GM23248 (cell line): ENCODE measurements at places on chromosomes 6 and 20. TPM values are rescaled to one million over a fixed set of nuclear protein-coding genes. Genes with fewer than 3 reads are reported as not detected.

GRCh38 chr6:166903027-166903426, 53.3 kb downstream of the RNASET2 start:
- H3K4me1 ChIP-seq, result no peaks in the 10 kb centered on the region
- no peak overlapping the region for H3K4me3 ChIP-seq
- H3K27ac ChIP-seq, result no peak overlapping the region
- no peaks in the 10 kb centered on the region for H3K27me3 ChIP-seq
- peak; percentile 32 for DNase-seq
- no peaks in the 10 kb centered on the region for H3K36me3 ChIP-seq

- H3K4me3 ChIP-seq, result 0 out of 2 replicates have a peak overlapping the region, but pooled peaks have one; percentile 27
- peak; percentile 65 for DNase-seq
- peak overlapping the region; percentile 84 for H3K27ac ChIP-seq
Observed at GRCh38 chr6:116446399-116446798, 14.8 kb upstream of the CALHM6 start.

DNA sequence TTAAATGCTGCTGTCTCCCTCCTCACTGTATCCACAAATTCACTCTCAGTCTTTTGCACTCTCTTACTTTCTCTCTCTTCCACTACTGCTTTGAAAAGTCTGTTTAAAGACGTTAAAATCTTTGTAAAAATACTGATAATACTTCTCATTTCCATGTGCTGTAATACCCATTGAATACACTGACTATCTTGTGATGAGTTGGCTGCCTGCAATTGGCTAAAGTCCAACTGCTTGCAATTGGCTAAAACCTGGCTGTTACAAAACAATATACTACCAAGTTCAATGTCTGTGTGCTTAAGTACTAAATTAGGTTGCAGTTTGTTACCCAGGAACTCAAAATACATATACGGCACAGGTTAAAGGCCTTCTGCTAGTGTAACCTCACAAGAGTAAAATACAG, 264.8 kb downstream of the THBS2 start:
- H3K36me3 ChIP-seq, result no peaks in the 10 kb centered on the region
- peak; percentile 42 for DNase-seq
- no peak overlapping the region for H3K4me3 ChIP-seq

DNA sequence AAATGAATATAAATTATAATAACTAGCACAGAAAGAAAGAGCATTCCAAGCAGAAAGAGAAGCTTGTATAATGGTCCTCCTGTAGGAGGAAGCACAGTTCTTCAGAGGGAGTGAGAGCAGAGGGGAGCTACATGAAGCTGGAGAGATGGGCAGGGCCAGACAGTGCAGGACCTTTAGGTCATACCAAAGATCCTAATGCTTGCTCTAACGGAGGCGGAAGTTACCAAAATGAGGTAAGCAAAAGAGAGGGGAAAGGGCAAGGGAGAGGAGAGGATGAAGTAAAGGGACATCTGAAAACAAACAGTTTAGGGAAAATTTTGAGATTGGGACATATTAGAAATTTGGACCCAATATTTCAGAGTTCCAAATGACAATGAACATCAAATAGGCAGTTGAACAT, 50.2 kb downstream of the HBS1L start:
- DNase-seq, result no peak
- no peaks in the 10 kb centered on the region for H3K36me3 ChIP-seq
- H3K27me3 ChIP-seq, result no peaks in the 10 kb centered on the region
- no peak overlapping the region for H3K4me3 ChIP-seq

- no peaks in the 10 kb centered on the region for H3K4me1 ChIP-seq
- no peak overlapping the region for H3K27ac ChIP-seq
- no peak overlapping the region for H3K4me3 ChIP-seq
- H3K36me3 ChIP-seq, result no peaks in the 10 kb centered on the region
- peaks cover 28% of the 10 kb centered on the region for H3K27me3 ChIP-seq
Observed at GRCh38 chr20:63457737-63458136, 14.7 kb downstream of the KCNQ2 start.

GRCh38 chr6:8941577-8941976, 506.2 kb upstream of the SLC35B3 start:
- H3K36me3 ChIP-seq, result no peaks in the 10 kb centered on the region
- H3K27ac ChIP-seq, result no peak overlapping the region
- DNase-seq, result no peak
- H3K4me3 ChIP-seq, result no peak overlapping the region

DNA sequence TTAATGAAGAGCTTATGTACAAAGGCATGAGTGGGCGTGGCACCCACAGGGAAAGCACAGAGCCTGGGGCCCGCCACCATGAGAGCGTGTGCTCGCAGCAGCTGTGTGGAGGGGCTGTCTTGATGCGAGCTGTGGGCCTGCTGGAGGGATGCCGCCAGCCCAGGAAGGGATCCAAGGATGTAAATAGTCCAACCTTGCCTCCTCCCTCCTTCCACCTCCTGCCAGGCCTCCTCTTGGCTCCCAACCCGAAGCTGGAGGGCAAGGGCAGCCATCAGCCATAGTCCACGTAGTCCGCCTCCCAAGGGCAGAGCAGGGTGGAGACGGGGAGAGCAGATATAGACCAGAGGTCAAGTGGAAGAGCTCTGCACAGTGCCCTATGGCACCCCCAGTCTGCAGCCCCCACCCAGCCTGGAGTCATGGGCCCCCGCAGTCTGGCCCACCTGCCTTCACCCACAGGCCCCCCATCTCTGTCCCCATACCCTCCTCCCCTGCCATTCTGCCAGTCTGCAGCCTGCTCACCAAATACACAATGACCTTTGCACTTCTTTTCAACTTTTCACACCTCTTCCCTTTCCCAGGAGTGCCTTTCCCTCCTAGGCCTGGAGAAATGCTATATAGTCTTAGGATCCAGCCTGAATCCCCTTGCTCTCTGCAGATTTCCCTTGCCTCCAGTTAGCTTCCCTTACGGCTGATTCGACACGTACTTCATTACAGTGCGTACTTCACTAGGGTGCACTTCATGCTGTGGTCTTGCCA, 77.1 kb downstream of the SHLD1 start:
- H3K27ac ChIP-seq, result no peak overlapping the region
- no peak overlapping the region for H3K4me3 ChIP-seq
- no peak for DNase-seq
- no peaks in the 10 kb centered on the region for H3K27me3 ChIP-seq
- H3K4me1 ChIP-seq, result no peaks in the 10 kb centered on the region
- H3K36me3 ChIP-seq, result no peaks in the 10 kb centered on the region

Gene CRISP1
- not detected in 2 replicates for total RNA-seq

Gene C20orf202
- total RNA-seq, result not detected in 2 replicates

Gene C6orf58
- not detected in 2 replicates for total RNA-seq
